SHP77 treated with DMSO at 0.1 percent for 48 hours (cell line): ENCODE measurements at places on chromosomes 3 and 15.

DNA sequence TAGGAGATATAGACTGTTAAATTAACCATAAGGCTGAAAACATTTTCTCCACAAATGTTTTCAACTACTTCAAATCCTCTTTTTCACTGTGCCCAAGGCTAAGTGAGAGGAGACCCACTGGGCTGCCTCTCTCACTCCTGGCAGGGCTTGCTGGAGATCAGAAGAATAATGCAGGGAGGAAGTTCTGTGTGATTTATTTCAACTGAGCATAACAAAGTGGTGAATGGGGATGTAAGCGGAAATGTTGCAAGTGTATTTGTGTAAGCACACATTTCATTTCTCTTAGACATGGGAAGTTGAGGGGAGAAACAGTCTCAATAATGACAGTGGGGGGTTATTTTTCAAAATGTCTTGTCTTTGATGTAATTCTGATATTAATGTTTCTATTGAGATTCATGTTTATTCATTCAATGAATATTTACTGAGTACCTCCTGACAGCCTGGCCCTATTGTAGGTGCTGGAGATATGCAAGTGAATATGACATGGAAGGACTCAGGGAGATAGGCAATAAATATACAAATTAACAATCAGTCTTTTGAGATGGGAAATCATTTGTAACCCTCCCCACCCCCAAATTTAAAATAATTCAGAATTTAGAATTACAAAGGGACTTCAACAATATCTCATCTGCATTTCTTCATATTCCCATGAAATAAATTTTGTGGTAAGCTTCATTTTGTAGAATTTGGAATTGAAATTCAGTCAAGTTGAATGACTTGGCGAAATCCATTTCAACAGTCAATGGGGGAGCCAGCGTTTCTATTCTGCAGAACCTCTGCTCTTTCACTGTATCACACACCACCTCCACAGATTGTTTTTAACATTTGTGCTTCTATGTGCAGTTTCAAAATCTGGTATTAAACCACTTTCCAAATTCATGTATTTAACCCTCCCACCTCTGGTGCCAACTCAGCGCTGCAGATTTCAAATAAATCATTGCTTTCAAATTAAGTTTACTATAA, 247.2 kb downstream of the SLC9A9 start:
- no peak for DNase-seq

- DNase-seq = no peak
These were observed 103.8 kb downstream of the RBMS3 start for GRCh38 chr3:29384640-29385039.

DNA sequence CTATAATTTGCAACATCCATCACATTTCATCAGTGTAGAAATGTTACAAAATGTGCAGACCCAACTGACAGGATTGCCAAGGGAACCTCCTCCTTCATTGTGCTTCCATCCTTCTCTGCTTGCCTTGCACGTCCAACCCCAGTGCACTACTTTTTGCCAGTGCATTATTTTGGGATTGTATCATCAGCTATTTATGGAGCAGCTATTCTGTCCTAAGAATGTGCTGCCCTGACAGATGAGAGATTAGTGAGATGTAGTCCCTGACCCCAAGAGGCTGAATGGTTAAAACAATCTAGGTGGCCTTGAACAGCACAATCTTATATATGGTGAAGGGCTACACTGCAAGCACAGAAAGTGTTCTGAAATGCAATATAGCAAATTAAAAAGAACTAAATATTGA, 935.8 kb downstream of the IGSF11 start:
- no peak for DNase-seq

- DNase-seq = peak; percentile 53
These were observed 10.6 kb upstream of the LEO1 start for GRCh38 chr15:51982013-51982769.

GRCh38 chr3:37777835-37778234, 83.8 kb upstream of the CTDSPL start:
- no peak for DNase-seq

DNA sequence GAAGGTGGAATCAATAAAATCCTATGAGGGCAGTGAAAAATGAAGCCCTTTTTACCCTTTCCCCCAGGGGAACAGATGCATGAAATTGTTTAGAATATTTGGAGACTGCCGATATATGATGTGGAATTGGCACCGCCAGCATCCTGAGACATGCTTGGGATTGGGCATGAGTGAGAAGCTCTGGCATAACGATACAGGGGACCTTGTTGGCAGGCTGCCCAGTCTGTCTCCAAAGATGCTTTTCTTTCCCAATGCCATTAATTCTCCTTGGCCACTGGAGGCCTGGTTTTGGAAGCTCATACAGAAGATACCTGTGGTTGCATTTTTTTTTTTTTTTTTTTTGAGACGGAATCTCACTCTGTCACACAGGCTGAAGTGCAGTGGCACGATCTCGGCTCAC, 800.6 kb upstream of the LMCD1 start:
- DNase-seq = no peak

DNA sequence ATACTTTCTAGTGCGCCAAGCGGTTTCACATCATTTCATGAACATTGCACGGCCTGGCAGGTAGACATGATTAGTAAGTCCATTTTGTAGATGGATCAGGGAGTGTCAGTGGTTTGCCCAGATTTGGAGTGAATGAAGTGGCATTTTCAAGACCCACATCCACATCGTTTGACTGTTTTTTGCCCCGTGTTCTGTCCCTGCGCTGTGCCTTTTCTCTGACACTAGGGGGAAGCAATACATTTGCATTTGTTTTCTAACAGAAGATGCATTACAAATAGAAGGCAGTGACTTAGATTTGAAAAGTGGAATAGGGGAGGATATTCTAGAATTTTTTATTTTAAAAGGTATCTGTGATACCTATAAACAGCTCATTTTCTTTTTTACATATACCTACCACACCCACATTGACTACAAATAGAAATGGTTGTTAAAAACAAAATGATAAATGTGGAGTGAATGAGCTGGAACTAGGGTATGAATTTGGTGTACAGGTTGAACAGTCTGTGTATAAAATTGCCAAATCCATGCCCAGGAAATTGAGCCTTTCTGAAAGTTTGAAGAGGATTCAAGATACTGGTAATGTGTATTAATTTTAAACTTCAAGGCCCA, 98.0 kb downstream of the USP13 start:
- no peak for DNase-seq

DNA sequence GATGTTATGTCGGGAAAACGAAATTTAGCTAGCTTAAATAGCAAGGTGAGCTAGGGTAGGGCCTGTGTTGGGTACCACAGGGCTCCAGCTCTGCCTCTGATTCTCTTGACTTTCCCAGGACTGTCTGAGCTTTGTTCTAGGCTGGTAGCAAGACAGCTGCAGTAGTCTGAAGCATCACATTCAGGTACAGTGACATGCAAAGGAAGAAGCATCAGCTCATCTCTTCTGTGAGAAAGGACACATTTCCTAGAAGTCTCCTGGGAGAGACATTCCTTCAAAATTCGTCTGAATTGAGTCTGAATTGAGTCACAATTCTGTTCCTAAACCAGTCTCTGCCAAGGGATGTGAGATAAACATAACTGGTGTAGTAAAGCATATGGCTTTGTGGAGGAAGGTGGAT, 8.5 kb upstream of the UBXN7 start:
- no peak for DNase-seq
